ENCODE measurements at places on chromosomes 11 and 22. TPM values are rescaled to one million over a fixed set of nuclear protein-coding genes. Genes with fewer than 3 reads are reported as not detected.
A peak's percentile ranks its signal among the peaks of the same experiment; 100 is the strongest.

The MYBPC3 gene
- not detected for polyA plus RNA-seq

DNA sequence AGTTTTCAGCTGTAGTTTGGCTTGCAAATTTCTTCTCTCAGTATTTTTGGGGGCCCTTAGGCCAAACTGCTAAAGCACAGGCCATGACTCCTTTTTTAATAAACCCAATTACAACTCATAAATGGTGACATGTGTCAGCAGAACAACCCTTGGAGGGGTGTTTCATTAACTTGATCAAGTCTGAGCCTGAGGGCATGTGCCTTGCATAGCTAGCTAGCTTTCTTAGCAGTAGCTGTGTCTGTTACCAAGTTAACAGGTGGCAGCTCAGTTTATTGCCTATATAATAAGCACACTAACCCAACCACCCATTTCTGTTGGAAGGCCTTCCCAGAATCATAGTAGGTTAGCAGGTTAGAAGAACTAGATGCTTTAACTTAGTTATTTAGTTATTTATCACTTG is 950.3 kb upstream of the CCDC90B start:
- DNase-seq: no peak
- no peaks in the 10 kb centered on the region for H3K4me1 ChIP-seq
- no peaks in the 10 kb centered on the region for H3K27me3 ChIP-seq
- H3K4me3 ChIP-seq: no peak overlapping the region
- H3K27ac ChIP-seq: no peak overlapping the region
- no peaks in the 10 kb centered on the region for H3K36me3 ChIP-seq

DNA sequence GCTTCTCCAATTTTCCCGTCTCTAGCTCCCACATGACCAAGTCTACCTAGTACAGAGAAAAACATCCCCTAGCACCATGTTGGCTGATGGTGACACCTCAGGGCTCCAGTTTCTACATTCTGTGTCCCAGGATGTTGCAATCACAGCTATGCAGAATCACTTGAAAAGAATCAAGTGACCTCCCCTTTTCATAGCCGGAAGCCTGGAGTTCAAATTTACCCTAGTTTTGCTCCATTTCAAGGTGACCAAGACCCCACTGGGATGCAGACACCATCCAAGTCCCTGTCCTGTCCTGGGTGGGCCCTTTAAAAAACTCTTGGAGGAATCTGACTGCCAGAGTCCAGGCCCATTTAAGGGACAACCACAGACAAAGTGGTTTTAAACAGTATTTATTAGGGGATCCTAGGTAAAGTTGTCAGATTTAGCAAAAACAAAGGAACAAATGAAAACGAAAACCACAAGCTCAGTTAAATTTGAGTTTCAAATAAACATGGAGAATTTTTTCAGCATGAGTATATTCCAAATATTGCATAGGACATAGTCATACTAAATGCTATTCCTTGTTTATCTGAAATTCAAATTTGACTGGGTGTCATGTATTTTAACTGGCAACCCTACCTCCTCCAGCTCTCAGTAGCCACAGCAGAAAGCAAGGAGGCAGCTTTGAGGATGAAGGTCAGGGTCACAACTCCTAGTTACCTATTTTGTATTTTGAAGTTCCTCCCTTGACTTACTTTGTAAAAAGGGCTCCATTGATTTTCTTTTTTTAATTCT is 52.4 kb downstream of the MIAT start:
- no peaks in the 10 kb centered on the region for H3K36me3 ChIP-seq
- H3K27me3 ChIP-seq: no peaks in the 10 kb centered on the region
- DNase-seq: peak; percentile 69

DNA sequence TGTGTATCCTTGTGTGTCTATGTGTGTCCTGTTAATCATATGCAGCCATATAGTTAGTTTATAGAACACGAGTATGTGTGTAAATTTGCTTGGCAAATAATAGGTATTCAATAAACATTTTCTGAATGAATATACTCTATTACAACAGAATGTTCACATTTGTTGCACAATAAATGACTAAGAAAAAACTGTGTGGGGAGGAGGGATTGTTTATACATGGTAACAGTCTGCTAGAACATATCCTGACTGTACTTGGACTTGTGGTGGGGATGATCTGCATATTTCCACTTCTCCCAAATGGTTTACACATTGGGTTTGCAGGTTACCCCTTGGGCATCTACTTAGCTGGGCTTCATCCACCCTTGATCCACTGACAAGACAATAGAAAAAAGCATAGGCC is 194.6 kb downstream of the INSC start:
- no peaks in the 10 kb centered on the region for H3K36me3 ChIP-seq
- H3K4me3 ChIP-seq: no peak overlapping the region
- no peak for DNase-seq
- H3K4me1 ChIP-seq: no peaks in the 10 kb centered on the region
- H3K27ac ChIP-seq: no peak overlapping the region

The HEPHL1 gene
- 0.01 TPM for polyA plus RNA-seq

GRCh38 chr11:27968461-27968860 is 139.5 kb downstream of the KIF18A start:
- no peaks in the 10 kb centered on the region for H3K36me3 ChIP-seq
- no peaks in the 10 kb centered on the region for H3K4me1 ChIP-seq
- DNase-seq: no peak
- H3K27me3 ChIP-seq: no peaks in the 10 kb centered on the region

The FLRT1 gene
- polyA plus RNA-seq: 0.01 TPM
